ENCODE measurements at places on chromosomes 12 and 14. TPM values are rescaled to one million over a fixed set of nuclear protein-coding genes. Genes with fewer than 3 reads are reported as not detected.

DNA sequence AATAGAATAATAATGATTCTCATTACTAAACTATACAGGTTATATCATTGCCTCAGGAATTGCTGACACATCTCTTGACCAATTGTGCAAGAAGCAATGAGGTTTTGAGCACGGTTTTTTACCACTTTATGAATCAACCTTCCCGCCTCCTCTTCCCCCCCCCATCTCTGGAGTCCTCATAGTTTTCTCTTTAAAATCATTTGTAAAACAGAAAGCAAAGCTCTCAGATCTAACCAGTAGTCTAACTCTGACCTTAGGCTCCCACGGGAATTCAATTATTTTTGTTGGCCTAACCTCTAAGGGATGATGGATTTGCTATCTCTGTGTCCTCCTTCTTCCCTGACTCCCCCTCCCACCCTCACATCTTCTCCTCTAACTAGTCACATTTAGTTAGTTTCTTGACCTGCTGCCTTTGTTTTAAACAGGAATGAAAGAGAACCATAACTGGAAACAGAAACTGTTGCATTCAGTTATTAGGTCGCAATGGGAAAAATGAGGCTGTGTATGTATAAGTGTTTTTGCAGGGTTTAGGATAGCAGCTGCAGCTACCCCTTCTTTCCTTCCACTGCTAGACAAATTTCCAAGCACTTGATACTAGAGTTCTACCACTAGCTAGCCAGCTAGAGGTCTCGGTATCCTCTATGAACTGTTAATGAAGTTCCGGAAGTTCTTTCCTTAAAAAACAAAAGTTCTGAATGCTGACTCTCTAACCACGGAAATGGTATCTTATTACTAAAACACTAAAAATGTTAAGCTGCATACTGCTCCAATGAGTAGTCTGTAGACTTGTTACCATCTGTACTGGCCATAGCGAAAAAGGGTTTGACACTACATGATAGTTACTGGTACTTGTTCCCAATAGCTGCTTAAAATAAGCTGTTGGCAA, 65.4 kb downstream of the TAOK3 start:
- H3K27me3 ChIP-seq: no peaks in the 10 kb centered on the region
- peaks cover 4% of the 10 kb centered on the region for H3K4me1 ChIP-seq

DNA sequence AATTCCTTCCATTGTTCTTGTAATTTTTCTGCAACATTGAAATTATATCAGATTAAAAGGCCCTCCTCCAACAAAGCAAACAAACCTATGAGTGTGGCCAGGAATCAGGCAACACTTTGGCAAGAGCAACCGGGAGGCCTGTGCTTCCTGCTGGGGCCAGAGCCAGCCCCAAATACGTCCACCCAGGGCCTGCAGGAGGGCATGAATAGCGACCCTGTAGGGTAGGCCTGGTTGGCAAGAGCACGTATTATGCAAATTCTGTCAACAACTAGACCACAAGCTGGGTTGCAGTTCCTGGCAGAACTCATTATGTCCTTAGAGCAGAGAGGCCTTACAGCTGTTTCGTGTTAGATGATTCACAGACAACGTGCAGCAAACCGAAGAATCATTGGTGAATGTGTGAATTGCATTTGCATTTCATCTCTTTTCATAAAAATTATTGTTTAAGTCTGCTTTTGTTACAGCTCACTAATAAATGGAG, 26.9 kb upstream of the LGALS3 start:
- peak overlapping the region; percentile 94 for H3K27ac ChIP-seq
- H3K4me1 ChIP-seq: peaks cover 45% of the 10 kb centered on the region
- H3K4me3 ChIP-seq: peak overlapping the region; percentile 53
- DNase-seq: no peak

DNA sequence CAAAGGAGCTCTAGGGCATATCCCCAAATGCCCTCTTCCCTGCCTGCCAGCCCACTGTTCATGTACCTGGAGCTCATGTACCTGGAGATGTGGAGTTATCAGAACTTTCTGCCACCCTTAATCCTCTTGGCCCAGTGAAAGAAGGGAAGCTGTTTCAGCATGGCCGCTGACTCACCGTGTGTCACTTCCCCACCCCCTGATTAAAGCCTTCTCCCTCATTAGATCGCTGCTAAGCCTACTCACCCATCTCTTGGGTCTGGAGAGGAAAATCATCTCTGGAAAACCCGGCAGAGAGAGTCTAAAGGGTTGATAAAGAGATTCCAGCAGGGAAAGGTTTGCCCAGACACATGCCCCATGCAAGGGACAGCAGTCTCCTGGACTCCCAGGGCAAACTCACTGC, 4.5 kb upstream of the LTBP2 start:
- DNase-seq: peak; percentile 73
- H3K36me3 ChIP-seq: no peaks in the 10 kb centered on the region
- H3K27me3 ChIP-seq: no peaks in the 10 kb centered on the region

- H3K27me3 ChIP-seq: no peaks in the 10 kb centered on the region
- peaks cover 16% of the 10 kb centered on the region for H3K4me1 ChIP-seq
- peaks cover 55% of the 10 kb centered on the region for H3K36me3 ChIP-seq
Observed at GRCh38 chr12:75507086-75507485, 4.3 kb downstream of the KRR1 start.

- peaks cover 29% of the 10 kb centered on the region for H3K4me1 ChIP-seq
- peak overlapping the region; percentile 89 for H3K27ac ChIP-seq
- 0 out of 2 replicates have a peak, but pooled peaks cover 3% of the 10 kb centered on the region for H3K36me3 ChIP-seq
- peak overlapping the region; percentile 82 for H3K4me3 ChIP-seq
Observed at GRCh38 chr14:69153873-69154270, 953 bp upstream of the DCAF5 start.

- H3K27me3 ChIP-seq: no peaks in the 10 kb centered on the region
- DNase-seq: no peak
- H3K36me3 ChIP-seq: no peaks in the 10 kb centered on the region
- H3K27ac ChIP-seq: no peak overlapping the region
Observed at GRCh38 chr12:14874882-14875281, 10.8 kb downstream of the MGP start.

- H3K36me3 ChIP-seq: no peaks in the 10 kb centered on the region
- H3K4me3 ChIP-seq: no peak overlapping the region
- no peak for DNase-seq
Observed at GRCh38 chr14:32908196-32909084, 30.2 kb upstream of the NPAS3 start.

DNA sequence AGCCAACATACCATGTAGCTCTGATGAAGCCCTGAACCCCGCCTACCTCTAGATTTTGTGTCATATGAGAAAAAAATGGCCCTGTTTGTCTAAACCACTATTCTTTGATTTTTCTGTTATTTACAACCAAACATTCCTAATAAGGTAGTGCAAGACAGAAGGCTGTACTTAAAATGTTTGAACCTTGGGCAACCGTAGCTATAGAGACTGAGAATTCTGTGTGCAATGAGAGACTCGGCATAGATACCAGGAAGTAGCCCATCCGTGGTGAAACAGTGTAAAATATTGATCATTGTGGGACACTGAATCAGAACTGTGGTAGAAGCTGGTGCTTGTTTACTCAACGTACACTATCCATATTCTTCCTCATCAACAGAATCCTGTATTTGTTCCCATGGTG, 86.5 kb upstream of the TMCC3 start:
- H3K4me3 ChIP-seq: no peak overlapping the region
- H3K27ac ChIP-seq: no peak overlapping the region
- H3K36me3 ChIP-seq: no peaks in the 10 kb centered on the region
- no peaks in the 10 kb centered on the region for H3K27me3 ChIP-seq
- no peak for DNase-seq
- H3K4me1 ChIP-seq: no peaks in the 10 kb centered on the region

DNA sequence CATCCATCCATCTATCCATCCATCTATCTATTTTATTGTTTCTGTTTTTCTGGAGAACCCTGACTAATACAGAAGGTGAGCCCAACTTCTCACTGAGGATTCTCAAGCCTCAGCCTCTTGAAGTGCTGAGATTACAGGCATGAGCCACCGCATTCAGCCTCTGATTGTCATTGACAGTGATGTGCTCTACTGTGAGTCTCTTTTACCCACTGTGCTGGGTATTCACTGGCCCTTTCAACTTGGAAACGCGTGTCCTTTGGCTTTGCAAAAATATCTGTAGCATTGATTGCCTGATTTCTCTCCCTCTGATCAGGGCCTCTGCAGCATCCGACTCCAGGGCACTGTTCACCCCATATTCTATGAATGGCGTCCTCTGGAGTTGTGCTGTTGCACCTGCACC, 29.6 kb upstream of the TCL1B start:
- H3K4me1 ChIP-seq: peaks cover 5% of the 10 kb centered on the region
- H3K36me3 ChIP-seq: no peaks in the 10 kb centered on the region
- H3K27ac ChIP-seq: no peak overlapping the region
- peaks cover 46% of the 10 kb centered on the region for H3K27me3 ChIP-seq

GRCh38 chr12:49748306-49748705, 6.9 kb downstream of the TMBIM6 start:
- H3K36me3 ChIP-seq: peaks cover 18% of the 10 kb centered on the region
- no peak overlapping the region for H3K27ac ChIP-seq
- H3K27me3 ChIP-seq: no peaks in the 10 kb centered on the region
- no peak for DNase-seq

DNA sequence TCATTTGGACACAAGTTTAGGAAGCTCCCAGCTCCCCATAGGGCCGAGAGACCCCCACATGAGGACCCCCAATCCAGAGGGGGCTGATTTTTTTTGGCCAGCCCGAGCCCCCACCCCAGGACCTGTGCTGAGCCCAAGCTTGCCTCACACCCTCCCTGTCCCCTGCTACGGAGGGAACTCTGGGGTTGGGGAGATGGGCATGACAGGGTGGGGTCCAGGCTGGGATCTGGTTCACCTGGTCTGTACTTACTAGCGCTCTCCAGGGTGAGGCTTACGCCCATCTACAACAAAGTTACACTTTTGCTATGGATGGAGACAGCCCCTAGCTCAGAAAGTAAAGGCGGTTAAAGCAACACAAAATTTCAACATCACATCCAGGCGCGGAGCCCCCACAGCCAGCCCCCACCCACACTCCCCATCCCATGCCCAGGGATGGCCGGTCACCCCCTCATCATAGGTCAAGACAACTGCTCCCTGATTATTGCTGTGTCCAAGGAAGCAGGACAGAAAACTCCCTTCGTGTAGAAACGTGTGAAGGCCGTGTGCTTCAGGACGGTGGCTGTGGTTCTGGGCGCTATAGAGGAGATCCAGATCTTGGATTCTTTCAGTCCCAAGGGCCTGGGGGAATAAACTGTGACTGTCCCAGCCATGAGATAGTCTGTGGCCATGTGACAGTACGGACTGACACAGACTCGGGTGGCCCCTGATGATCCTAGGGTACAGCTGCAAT, 10.7 kb downstream of the SLC25A29 start:
- no peak overlapping the region for H3K4me3 ChIP-seq
- H3K4me1 ChIP-seq: no peaks in the 10 kb centered on the region
- H3K27me3 ChIP-seq: no peaks in the 10 kb centered on the region
- no peak overlapping the region for H3K27ac ChIP-seq
- peaks cover 3% of the 10 kb centered on the region for H3K36me3 ChIP-seq
- DNase-seq: no peak

DNA sequence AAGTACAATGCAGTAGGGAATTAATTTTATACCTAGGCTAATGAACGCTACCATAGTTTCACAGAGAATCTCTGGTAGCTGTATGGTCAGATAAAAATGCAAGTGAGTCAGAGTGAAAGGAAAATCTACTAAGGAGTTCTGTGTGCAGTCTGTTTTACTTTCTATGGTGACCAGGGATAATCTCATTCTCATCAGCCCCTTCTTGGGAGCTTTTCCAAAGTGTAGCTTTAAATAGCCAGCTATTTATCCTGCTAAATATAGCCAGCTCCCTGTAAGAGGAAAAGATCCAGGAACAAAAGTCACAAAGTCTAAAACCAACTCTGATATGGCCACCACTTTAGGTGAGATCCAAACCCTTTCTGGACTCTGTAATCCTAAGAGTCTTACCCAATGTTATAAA, 75.5 kb downstream of the TMEM116 start:
- H3K27me3 ChIP-seq: no peaks in the 10 kb centered on the region
- H3K4me3 ChIP-seq: no peak overlapping the region
- no peaks in the 10 kb centered on the region for H3K4me1 ChIP-seq
- no peaks in the 10 kb centered on the region for H3K36me3 ChIP-seq
- no peak for DNase-seq
- H3K27ac ChIP-seq: no peak overlapping the region

- H3K27ac ChIP-seq: no peak overlapping the region
- H3K4me1 ChIP-seq: no peaks in the 10 kb centered on the region
- no peak overlapping the region for H3K4me3 ChIP-seq
- no peaks in the 10 kb centered on the region for H3K27me3 ChIP-seq
Observed at GRCh38 chr12:23569356-23569755, 380.1 kb downstream of the SOX5 start.

- no peaks in the 10 kb centered on the region for H3K36me3 ChIP-seq
- no peaks in the 10 kb centered on the region for H3K4me1 ChIP-seq
- peak; percentile 73 for DNase-seq
- H3K27me3 ChIP-seq: no peaks in the 10 kb centered on the region
- no peak overlapping the region for H3K27ac ChIP-seq
Observed at GRCh38 chr12:219891-220352, 6.0 kb upstream of the SLC6A12 start.

DNA sequence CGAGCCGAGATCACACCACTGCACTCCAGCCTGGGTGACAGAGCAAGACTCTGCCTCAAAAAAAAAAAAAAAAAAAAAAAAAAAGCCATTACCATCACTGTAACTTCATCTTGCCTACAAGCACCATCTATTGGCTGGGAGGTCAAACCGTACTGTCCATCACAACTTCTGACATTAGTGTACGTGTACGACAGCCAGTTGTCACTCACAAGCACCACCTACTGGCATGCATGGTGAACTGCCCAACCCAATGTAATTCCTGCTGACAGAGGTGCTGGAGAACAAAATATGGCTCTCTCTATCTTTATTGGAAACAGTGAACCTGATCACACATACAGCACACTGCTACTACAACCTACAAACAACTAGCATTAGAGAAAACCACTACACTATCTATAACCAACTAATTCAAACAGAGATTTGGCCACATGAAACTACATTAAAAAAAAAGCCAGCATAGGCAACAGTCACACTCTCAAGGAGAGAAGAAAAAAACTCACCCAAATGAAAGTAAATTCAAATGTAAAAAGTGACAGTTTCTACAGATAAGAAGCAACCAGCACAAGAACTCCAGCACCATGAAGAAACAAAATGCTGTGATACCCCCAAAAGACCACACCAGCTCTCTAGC, 82.3 kb downstream of the PUS7L start:
- peak; percentile 46 for DNase-seq
- no peak overlapping the region for H3K4me3 ChIP-seq
- H3K27ac ChIP-seq: no peak overlapping the region
- H3K36me3 ChIP-seq: no peaks in the 10 kb centered on the region

BIN2 gene
- 0.22 TPM for total RNA-seq

BCDIN3D gene
- total RNA-seq: 5.7 TPM

DBX2 gene
- not detected for total RNA-seq

MANSC4 gene
- total RNA-seq: not detected

ZCCHC8 gene
- total RNA-seq: 30.5 TPM

ADAMTS20 gene
- total RNA-seq: not detected

TDRD9 gene
- not detected for total RNA-seq

TAS2R9 gene
- not detected for total RNA-seq

OR4N2 gene
- total RNA-seq: not detected
